ENCODE measurements at places on chromosomes 4 and X.

DNA sequence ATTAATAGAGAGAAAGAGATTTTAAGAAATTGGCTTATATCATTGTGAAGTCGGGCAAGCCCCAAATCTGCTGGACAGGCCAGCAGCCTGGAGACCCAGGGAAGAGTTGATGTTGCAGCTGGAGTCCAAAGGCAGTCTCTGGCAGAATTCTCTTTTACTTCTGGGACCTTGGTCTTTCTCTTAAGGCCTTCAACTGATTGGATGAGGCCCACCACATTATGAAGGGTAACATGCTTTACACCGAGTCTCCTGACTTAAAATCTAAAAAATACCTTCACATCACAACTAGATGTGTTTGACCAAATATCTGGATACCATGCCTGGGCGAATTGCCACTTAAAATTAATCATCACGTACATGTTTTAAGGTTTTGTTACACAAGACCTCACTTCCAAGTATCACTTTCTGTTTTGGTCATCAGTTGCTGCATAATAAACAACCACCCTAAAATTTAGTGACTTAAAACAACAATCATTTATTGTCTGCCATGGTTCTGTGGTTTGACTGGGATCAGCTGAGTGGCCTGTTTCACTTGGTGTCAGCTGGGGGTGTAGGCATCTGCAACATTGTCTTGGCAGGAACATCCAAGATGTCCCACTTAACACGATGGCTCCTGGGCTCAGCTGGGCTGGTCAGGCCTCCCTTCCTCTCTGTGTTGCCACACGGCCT lies 3.4 kb downstream of the CD38 start:
- no peak for DNase-seq

GRCh38 chr4:84956014-84956413 lies 10.5 kb downstream of the WDFY3 start:
- no peak for DNase-seq

- DNase-seq: no peak
Observed at GRCh38 chr4:74057588-74057987, 19.1 kb upstream of the CXCL3 start.

- no peak for DNase-seq
Observed at GRCh38 chrX:71992711-71993110, 82.1 kb downstream of the NHSL2 start.

DNA sequence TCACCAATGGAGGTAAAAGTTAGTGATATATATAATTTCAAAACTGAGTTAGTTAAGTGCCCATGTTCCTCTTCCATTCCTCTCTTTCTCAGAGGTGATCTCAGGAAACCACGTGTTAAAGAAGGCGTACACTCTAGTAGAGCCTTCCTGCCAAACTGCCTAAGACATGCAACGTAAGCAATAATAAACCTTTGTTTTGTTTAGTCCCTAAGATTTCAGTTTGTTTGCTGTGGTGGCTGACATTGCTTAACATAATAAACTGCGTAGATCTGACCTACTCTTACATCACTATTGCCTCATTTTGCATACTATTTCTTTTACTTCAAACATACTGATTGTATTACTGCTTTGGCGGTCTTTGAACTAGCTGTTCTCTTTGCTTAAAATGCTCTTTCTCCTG lies 99.2 kb downstream of the JADE1 start:
- no peak for DNase-seq

- DNase-seq: no peak
Observed at GRCh38 chr4:89741768-89742167, 95.2 kb downstream of the SNCA start.

DNA sequence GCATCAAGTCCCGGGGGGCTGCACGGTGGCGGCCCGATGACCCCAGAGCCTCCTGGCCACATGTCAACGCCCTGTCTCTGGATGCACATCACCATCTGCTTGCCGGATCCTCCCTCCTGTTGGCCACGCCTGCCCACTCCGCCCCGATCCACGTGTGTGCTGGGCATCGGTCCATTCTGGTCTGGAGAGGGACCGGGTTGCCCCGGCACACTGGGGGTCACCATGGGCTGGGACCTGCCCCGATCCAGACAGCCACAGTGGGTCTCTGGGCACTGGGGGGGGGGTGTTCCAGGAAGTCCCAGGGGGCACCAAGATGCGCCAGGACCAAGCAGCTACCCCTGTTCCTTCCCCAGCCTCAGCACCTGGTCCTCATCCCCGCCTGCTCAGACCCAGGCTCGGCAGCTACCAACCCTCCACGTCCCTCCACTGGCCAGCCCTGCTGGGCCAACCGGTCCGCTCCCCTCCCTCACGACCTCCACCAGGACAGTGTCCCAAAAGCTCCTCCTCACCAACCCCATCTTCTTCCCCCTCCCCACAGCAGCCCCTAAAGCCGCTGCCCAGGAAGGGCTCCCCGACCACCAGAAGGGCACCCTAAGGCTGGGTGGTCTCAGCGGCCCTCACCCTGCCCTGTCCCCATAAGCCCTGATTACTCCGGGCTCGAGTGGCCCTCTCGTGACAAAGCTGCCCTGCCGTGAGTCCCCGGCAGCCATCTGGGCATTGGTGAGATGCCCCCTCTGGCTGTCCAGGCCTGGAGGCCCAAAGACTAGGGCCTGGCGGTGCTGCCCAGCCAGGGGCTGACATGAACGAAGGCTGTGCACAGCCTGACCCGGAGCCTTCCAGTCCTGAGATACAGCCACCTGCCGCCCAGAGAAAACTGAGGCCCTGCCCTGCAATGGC lies 4.6 kb downstream of the CTBP1 start:
- DNase-seq: no peak

- DNase-seq: no peak
Observed at GRCh38 chrX:1754077-1754476, 139.2 kb downstream of the ASMT start.

GRCh38 chrX:16585486-16586376 lies 64.2 kb upstream of the S100G start:
- no peak for DNase-seq

DNA sequence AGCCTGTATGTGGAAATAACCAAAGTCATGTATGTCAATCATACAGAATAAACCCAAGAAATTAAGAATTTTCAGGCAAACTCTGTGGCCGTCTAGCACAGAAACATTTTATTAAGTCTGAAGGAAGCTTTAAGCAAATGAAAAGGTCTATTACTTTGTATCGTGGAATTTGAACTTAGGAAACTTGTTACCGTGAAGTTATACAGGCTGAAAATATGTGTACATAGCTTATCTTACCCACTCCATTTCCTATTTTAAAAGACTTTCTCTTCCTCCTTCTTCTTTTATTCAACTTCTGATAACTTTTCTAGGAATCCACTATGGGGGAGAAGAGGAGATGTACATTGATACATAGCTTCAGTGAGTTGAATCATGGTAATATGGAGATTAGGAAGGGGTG lies 108.3 kb downstream of the AGTR2 start:
- DNase-seq: no peak

GRCh38 chrX:154594491-154594890 lies 9.6 kb downstream of the CTAG1A start:
- no peak for DNase-seq

- DNase-seq: no peak
Observed at GRCh38 chr4:14897217-14897616, 105.1 kb upstream of the CPEB2 start.

- no peak for DNase-seq
Observed at GRCh38 chr4:6918338-6918737, 8.7 kb downstream of the TBC1D14 start.

DNA sequence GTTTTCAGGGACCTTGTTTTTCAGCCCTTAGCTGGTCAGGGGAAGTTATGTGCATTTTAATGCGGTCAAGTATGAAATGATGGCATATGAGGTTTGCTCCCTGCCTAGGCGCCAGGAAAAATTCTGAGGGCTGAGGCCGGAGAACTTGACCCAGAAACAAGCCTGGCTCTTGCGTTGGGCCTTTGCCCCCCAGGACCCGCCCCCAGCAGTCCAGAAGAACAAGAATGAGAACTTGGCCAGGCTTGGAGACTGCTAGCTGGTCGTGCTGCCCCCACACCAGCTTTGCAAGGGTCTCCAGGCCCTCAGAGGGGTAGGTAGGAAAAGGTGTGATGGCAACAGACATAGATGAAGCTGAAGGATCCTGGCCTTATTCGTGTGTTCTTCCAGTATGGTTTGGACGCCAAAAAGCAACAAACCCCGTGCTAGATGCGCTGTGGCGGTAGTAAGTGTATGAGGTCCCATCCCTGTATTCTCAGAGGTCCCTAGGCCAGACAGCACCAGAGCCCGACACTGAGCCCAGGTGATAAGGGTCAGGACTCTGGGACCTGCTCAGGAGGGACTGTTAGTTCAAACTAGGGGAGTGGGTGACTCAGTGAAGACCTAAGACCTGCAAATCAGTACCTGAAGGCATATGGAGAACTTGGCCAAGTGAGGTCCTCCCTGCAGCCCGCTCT lies 10.5 kb downstream of the NKX3-2 start:
- DNase-seq: no peak

DNA sequence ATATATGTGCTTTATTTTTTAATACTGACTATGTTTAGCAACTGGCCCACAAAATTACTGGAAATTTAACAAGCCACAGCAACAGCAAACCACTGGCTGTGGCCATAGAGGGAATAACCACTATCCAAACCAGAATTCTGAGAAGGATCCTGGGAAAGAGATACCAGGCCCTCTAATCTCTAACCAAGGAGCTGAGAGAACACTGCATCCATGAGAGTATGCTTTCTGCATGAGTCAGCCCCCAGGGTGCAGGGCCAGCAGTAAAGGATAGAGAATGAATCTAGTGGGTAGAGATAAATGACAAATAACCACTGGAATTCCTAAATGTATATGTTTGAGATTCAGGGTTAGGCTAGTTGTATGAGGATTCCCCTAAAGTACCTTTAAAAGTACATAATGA lies 221.8 kb downstream of the KIT start:
- no peak for DNase-seq

DNA sequence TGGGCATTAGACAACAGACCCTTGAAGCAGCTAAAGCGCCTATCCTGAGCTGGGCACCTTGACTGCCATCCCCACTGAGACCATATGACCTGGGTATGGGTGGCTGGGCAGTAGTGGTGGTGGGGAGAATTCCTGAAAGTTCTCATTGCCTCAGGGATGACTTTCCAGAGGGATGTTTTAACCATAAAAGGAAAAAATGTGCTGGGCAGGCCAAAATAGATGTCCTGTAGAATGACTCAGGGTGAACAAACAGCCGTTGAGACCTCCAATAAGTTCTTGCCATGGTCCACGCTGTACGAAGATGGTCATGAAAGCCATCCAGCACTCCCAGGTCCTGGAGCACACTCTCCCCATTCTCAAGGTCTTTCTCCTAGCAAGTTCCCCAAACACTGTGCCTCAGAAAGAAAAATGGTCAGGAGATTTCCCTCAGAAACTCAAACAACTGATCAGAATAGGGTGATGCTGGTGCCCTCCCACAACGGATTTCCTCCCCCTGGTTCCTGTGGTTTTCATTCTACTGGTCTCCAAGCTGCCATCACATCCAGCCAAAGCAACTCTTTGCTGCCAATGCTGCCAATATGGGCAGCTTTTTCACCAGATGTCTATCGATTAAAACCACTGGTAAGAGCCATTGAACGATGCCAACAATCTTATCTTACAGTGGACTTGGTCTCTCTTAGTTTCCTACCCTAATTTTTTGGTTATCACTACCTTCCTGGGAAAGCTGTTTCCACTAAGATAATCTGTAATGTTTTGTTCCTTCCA lies 11.2 kb downstream of the CDKN2AIP start:
- DNase-seq: no peak

GRCh38 chr4:66482186-66482585 lies 811.9 kb upstream of the EPHA5 start:
- DNase-seq: no peak

DNA sequence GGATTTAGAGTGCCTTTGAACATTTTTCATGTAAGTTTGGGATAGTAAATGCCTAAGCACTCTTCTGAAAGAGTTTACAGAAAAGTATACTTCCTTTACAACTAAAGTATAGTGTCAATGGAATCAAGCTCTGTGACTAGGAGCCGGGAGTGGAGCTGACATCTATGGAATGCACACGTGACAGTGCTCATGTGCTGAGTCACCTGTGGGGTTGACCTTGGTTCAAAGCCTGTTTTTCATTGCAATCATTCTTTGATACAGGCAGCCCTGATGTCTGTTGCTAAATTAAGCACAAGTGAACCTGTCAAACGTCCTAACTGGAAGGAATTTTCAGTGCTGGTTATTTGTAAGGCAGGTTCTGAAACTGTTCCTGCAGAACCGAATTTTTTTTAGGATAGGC lies 82.5 kb downstream of the GPAT3 start:
- DNase-seq: peak; percentile 83

GRCh38 chrX:103539695-103540094 lies 20.4 kb upstream of the RAB40A start:
- DNase-seq: no peak

GRCh38 chr4:3582091-3582475 lies 49.9 kb upstream of the LRPAP1 start:
- DNase-seq: no peak

- no peak for DNase-seq
Observed at GRCh38 chr4:108881190-108881589, 118.3 kb upstream of the ETNPPL start.

GRCh38 chr4:109879636-109880314 lies 31.9 kb downstream of the LRIT3 start:
- no peak for DNase-seq

GRCh38 chr4:566035-566434 lies 10.1 kb downstream of the TMEM271 start:
- no peak for DNase-seq

GRCh38 chr4:142696334-142697122 lies 149.6 kb downstream of the INPP4B start:
- no peak for DNase-seq

DNA sequence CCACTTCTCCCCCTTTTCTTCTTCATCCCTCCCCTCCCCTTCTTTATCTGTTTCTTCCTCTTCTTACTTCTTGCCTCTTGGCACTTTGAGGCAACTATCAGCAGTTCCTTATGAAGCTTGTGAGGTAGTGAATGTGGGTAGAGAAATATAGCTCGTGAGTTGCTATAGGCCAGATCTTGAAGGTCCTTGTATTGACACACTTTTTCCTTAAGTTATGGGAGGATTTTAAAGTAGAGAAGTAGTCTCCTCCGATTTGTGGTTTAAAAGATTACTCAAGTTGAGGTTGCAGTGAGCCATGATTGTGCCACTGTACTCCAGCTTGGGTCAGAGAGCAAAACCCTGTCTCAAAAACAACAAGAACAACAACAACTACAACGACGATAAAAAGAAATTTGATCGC lies 3.4 kb upstream of the RRAGB start:
- DNase-seq: no peak

DNA sequence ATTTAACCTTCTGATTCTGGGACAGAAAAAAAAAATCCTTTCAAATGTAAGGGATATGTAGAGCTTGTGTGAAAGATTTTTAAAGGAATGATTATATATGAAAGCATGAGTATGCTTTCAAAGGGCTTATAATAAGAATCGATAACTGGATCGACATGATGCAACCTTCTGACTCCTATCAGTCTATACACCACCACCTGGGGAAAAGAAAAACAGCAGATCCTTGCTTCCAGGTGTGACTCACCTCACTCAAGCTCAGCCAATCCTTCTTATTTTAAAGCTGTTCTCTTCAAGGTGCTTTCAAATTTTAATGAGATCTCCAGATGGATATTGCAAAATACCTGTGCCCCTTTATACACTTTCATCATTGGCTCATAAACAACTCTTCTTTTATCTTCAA lies 102.1 kb upstream of the EDNRA start:
- DNase-seq: peak; percentile 20

All from SW480 (cell line).